ENCODE measurements at places on chromosomes 16 and 17.
A peak's percentile ranks its signal among the peaks of the same experiment; 100 is the strongest.

- DNase-seq: no peak
Measured at GRCh38 chr17:42518046-42518754, 17.8 kb upstream of the NAGLU start.

GRCh38 chr16:52492789-52493357 lies 54.1 kb downstream of the TOX3 start:
- DNase-seq: no peak

- no peak for DNase-seq
Measured at GRCh38 chr17:53475002-53475401, 347.7 kb upstream of the KIF2B start.

- DNase-seq: no peak
Measured at GRCh38 chr17:39115135-39115534, 36.3 kb downstream of the PLXDC1 start.

- DNase-seq: no peak
Measured at GRCh38 chr16:50367777-50368409, 895 bp downstream of the BRD7 start.

DNA sequence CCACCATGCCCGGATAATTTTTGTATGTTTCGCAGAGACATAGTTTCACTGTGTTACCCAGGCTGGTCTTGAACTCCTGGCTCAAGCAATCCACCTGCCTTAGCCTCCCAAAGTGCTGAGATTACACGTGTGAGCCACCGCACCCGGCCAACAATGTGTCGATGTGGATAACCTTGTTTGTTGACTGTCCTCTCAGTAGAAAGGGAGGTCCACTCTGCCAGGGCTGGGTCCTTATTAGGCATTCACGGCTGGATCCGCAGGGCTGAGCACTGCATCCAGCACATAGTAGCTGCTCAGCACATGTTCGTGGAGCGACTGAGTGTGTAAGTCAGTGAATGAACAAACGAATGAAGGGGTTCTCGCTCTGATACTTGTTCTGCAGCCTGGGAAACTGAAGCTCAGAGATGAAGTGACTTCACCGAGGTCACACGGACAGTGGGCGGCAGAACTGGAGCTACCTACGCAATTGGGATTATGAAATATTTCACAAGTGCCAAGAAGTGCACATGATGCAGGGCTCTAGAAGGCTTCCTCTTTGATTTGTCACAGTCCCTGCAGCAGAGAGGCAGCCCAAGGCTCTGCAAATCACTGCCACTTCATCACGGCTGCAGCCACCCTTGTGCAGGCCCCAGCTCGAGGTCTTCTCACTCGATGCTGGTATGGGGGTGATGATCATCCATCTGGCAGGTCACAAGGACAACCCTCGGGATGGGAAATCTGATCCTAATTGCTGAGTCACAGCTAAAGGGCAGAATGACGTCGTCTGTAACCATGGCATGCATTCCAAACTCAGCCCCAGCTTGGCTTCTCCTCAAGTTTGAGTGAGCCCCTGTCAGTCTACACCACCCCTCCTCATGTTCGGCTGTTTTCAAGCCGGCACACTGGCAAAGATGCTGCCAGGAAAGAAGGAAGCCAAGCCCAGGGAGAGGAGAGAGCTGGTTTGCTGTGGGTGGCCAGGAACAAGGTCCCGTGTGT lies 28.0 kb upstream of the SNN start:
- DNase-seq: no peak

DNA sequence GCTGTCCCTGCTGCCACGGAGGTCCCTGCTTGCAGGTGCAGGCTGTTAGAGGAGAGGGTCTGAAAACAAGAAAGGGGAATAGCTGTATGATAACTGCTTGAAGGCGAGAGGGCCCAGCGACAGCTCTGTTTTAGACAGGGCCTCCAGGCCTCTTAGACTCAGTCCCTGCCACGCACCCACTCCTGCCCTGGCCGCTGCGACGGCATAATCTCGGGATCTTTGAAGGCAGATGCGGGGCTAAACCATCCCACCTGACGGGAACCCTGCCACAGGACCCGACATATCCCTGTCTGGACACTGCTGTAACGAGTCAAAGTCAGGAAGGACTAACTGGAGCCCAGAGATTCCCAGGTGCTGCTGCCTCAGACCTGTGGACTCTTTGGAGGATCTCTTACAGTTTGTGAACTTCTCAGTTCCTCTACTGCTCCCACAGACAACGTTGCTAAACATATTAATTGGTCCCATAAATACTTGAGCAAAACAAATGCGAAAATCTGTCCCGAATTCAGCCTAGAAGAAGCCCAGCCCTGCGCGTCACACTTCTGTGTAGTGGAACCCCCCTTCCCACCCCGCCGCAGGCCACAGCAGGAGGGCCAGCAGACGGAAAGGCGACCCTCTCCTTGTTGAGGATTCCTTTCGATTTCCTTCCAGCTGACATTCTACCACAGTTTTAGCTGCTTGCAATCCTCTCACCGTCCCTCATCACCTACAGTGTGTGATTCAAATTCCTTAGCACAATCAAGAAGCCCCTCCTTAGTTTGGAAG lies 998 bp upstream of the TMEM11 start:
- peak; percentile 41 for DNase-seq

Measured in DND-41 (cell line).